ENCODE measurements at places on chromosomes 4 and X.

DNA sequence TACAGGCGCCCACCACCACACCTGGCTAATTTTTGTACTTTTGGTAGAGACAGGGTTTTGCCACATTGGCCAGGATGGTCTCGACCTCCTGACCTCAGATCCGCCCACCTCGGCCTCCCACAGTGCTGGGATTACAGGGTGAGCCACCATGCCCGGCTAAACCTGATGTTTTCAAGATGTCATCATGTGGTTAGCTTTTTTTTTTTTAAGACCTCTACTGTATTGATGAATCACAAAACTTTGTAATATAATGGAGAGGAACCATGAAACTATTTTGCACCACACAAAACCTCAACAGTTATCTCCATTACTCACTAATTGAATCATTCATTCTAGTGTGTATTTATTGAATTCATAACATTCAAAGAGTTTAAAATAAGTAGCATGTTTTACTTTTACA is 94.7 kb upstream of the NEIL3 start:
- H3K4me3 ChIP-seq = no peak overlapping the region
- no peaks in the 10 kb centered on the region for H3K27me3 ChIP-seq
- H3K27ac ChIP-seq = no peak overlapping the region
- H3K4me1 ChIP-seq = no peaks in the 10 kb centered on the region

DNA sequence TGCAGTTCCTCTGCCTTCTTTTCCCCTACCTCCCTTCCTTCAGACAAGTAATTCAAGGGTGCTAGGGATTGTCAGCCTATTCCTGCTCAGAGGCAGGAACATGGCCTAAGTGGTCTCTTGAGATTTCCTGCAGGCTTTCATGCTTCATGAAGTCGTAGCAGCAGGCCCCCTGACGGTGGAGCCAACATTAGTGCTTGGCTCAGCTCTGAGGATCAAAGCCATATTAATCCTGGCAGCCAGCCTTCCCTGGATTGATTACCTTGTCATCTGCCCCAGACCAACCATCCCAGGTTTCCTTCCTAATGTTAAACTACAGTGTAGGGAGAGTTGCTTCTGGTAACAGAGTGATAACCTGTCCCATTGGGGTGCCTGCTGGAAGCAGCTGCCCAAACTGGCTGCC is 84.1 kb downstream of the SLC16A2 start:
- no peak overlapping the region for H3K27ac ChIP-seq
- no peaks in the 10 kb centered on the region for H3K27me3 ChIP-seq
- no peak for DNase-seq
- no peaks in the 10 kb centered on the region for H3K36me3 ChIP-seq
- no peak overlapping the region for H3K4me3 ChIP-seq

- DNase-seq = peak; percentile 81
- no peak overlapping the region for H3K4me3 ChIP-seq
- no peaks in the 10 kb centered on the region for H3K27me3 ChIP-seq
- H3K27ac ChIP-seq = peak overlapping the region; percentile 98
Observed at GRCh38 chr4:73704314-73705055, 35.9 kb upstream of the CXCL8 start.

GRCh38 chrX:43505769-43506168 is 150.3 kb upstream of the MAOA start:
- no peaks in the 10 kb centered on the region for H3K36me3 ChIP-seq
- no peak for DNase-seq

DNA sequence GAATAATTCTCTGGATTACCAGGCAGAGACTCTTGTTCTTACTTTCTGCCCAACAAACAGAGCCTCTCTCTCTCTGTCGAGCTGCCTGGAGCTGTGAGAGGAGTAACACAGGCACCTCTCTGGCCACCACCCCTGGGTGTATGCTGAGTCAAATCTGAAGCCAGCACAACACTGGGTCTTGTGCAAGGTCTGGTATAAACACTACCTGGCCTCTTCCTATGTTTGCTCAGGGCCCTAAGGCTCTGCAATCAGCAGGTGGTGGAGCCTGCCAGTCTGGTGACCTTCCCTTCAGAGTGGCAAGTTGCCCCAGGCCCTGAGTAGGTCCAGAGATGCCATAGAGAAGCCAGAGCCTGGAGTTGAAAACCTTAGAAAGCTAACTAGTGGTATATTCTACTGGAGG is 139.9 kb downstream of the CPXCR1 start:
- DNase-seq = no peak
- H3K27me3 ChIP-seq = no peaks in the 10 kb centered on the region
- H3K4me1 ChIP-seq = no peaks in the 10 kb centered on the region
- no peaks in the 10 kb centered on the region for H3K36me3 ChIP-seq
- no peak overlapping the region for H3K4me3 ChIP-seq
- no peak overlapping the region for H3K27ac ChIP-seq

DNA sequence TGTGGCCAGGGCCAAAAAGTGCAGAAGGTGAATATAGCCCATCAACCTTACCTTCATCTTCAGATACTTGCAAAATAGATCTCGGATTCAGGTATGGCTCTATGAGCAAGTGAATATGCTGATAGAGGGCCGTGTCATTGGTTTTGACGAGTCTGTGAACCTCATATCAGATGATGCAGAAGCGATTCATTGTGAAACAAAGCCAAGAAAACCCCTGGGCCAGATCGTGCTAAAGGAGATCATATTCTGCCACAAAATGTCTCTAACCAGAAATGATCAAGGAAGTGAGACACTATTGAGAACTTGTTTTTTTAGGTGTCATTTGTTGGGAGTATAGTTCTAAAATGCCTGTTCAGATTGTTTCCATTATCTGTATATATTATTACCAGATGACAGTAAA is 48.3 kb downstream of the PDK3 start:
- H3K4me3 ChIP-seq = no peak overlapping the region
- H3K4me1 ChIP-seq = no peaks in the 10 kb centered on the region
- H3K27me3 ChIP-seq = no peaks in the 10 kb centered on the region
- no peak overlapping the region for H3K27ac ChIP-seq
- no peaks in the 10 kb centered on the region for H3K36me3 ChIP-seq

DNA sequence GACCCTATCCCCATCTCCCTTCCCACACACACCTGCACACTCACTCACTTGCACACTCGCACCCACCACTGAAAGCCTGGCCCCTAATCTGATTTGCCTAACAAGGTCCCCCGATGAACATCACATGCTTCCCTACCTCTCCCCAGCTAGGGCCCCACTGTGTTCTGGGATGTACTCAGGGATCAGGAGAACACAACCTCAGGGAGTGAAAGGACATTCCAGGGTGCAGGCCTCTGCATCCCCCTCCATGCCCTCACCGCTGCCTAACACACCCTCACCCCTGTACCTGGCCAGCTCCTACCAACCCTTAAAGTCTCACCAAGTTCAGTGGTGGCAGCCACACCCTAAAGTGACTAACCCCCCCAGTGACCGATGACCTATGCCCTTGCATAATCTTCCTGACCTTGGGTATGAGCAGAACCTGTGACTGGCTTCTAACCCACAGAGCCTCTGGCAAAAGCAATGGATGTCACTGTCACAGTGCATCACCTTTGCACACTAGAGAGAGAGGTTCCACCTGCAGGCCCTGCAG is 2.4 kb upstream of the AFAP1 start:
- H3K4me3 ChIP-seq = no peak overlapping the region
- peaks cover 17% of the 10 kb centered on the region for H3K4me1 ChIP-seq
- DNase-seq = no peak
- H3K27me3 ChIP-seq = no peaks in the 10 kb centered on the region
- H3K36me3 ChIP-seq = no peaks in the 10 kb centered on the region

GRCh38 chr4:176034936-176035335 is 30.7 kb upstream of the WDR17 start:
- no peak overlapping the region for H3K4me3 ChIP-seq
- H3K27ac ChIP-seq = no peak overlapping the region
- H3K36me3 ChIP-seq = no peaks in the 10 kb centered on the region
- no peak for DNase-seq
- no peaks in the 10 kb centered on the region for H3K4me1 ChIP-seq

GRCh38 chr4:94350095-94350494 is 7.5 kb upstream of the HPGDS start:
- no peak for DNase-seq
- no peak overlapping the region for H3K4me3 ChIP-seq
- no peaks in the 10 kb centered on the region for H3K36me3 ChIP-seq
- H3K27me3 ChIP-seq = no peaks in the 10 kb centered on the region

DNA sequence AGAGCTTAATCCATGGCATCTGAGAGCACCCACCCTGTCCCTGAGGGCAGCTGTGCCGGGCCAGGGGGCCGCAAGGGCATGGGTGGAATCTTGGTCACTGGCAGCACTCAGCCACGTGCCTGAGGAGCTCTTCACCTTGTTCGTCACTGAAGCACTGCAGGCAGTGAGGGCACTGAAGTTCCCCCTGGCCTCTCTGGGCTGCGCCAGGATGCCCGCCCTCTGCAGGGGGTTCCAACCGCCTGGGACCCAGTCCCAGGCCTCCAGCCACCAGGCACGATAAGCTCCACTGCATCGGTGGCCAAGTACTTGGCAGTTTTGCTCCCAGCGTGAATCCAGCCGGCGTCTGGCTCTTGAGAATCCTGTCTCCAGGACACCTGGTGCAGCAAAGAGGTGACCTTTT is 96.4 kb upstream of the MED14 start:
- H3K36me3 ChIP-seq = no peaks in the 10 kb centered on the region
- no peaks in the 10 kb centered on the region for H3K27me3 ChIP-seq
- H3K4me3 ChIP-seq = no peak overlapping the region
- no peak overlapping the region for H3K27ac ChIP-seq
- no peaks in the 10 kb centered on the region for H3K4me1 ChIP-seq
- DNase-seq = no peak

DNA sequence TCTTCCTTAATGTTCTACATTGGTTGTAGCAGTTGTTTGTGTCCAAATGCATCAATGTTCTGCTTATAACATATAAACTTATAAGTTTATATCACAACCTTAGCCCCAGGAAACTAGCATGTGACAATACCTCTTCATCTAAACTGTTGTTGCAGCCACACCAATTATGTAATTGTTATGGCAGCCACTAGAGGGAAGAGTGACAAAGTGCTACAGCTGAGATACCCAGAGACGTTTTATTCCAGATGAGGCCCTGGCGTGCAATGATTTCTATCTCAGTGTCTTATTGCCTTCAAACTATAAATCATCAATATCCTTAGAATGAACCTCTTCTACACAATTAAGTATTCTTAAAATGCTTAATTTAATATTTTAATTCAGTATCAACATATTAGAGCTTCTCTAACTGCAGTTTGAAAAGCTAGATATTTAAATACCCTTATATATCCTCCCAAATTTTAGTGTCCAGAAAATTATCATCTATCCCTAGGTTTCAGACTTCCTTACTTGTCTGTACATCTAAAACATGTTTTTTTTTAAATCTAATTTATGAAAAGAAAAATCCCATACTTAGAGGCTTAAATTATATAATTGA is 171.6 kb downstream of the PCDH10 start:
- no peaks in the 10 kb centered on the region for H3K36me3 ChIP-seq
- H3K4me1 ChIP-seq = no peaks in the 10 kb centered on the region
- no peak for DNase-seq
- H3K27ac ChIP-seq = no peak overlapping the region

GRCh38 chr4:94463771-94464170 is 12.0 kb downstream of the PDLIM5 start:
- H3K27ac ChIP-seq = no peak overlapping the region
- peaks cover 51% of the 10 kb centered on the region for H3K36me3 ChIP-seq
- no peak overlapping the region for H3K4me3 ChIP-seq
- no peaks in the 10 kb centered on the region for H3K27me3 ChIP-seq
- H3K4me1 ChIP-seq = peaks cover 29% of the 10 kb centered on the region
- no peak for DNase-seq

DNA sequence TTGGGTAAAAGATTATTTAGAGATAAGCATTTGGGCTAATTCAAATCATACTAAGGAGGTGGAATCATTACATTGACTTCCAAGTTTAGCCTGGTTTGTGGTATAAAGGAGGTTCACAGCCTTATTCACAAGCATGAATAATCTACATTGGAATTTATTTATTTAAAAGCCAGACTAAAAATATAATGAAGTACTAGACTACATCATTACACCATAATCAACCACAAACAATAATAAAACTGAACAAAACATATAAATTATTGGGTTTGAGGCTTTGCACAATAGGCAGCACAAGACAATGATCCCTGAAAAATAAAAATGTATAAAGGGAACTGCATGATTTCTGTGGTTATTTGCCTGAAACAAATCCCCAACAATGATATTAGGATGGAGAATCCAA is 314.0 kb downstream of the GBA3 start:
- no peaks in the 10 kb centered on the region for H3K27me3 ChIP-seq
- H3K27ac ChIP-seq = no peak overlapping the region
- no peak for DNase-seq
- no peaks in the 10 kb centered on the region for H3K36me3 ChIP-seq
- H3K4me3 ChIP-seq = no peak overlapping the region

DNA sequence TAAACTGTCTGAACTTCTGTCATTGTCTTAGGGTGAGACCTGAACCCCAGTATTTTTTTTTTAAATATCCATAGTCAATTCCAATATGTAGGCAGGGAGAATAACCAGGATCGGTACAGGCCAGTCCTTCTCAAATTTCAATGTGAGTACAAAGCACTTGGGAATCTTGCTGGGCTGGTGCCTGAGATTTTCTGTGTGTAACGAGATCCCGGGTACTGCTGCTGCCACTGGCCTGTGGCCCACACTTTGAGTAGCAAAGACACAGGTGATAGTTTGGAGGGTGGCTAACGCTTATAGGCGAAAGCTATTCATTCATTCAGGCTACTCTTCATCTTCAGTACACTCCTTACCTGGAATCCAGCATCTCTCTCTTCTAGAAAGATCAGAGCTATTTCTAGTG is 923.6 kb upstream of the TENM3 start:
- no peaks in the 10 kb centered on the region for H3K4me1 ChIP-seq
- DNase-seq = no peak
- no peaks in the 10 kb centered on the region for H3K27me3 ChIP-seq

- no peak overlapping the region for H3K4me3 ChIP-seq
- DNase-seq = no peak
- H3K4me1 ChIP-seq = no peaks in the 10 kb centered on the region
Observed at GRCh38 chr4:40228497-40229365, 31.9 kb downstream of the RHOH start.

- no peaks in the 10 kb centered on the region for H3K4me1 ChIP-seq
- no peak overlapping the region for H3K27ac ChIP-seq
- DNase-seq = no peak
- no peak overlapping the region for H3K4me3 ChIP-seq
- no peaks in the 10 kb centered on the region for H3K27me3 ChIP-seq
Observed at GRCh38 chrX:150465881-150466775, 102.3 kb upstream of the MTM1 start.

- DNase-seq = no peak
- no peak overlapping the region for H3K27ac ChIP-seq
- H3K4me1 ChIP-seq = no peaks in the 10 kb centered on the region
- H3K36me3 ChIP-seq = no peaks in the 10 kb centered on the region
- no peaks in the 10 kb centered on the region for H3K27me3 ChIP-seq
- no peak overlapping the region for H3K4me3 ChIP-seq
Observed at GRCh38 chrX:65253817-65254216, 277.6 kb upstream of the ZC4H2 start.

DNA sequence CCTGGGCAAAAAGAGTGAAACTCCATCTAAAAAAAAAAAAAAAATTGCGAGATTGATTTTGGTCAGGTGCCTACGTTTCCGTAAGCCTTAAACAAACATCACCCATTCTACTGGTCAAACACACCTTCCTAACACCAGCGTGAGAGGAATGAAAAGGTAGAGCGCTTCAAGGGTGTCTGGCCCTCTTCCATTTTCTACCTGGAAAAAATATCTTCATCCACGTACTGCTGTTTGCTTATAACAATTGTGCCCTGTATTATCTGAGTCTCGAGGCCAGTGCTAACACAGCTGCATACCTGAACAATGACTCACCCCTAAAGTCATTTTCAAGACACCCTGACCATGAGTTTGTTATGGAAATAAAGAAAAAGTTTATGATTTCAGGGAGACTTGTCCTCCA is 13.9 kb downstream of the TMSB4X start:
- no peaks in the 10 kb centered on the region for H3K36me3 ChIP-seq
- H3K4me1 ChIP-seq = peaks cover 30% of the 10 kb centered on the region
- H3K4me3 ChIP-seq = no peak overlapping the region
- no peak for DNase-seq
- peak overlapping the region; percentile 71 for H3K27ac ChIP-seq
